Endothelial cell of umbilical vein (primary cell): ENCODE measurements at places on chromosomes 1 and 21. TPM values are rescaled to one million over a fixed set of nuclear protein-coding genes. Genes with fewer than 3 reads are reported as not detected.

Gene S100A7A
- not detected in 2 replicates for total RNA-seq

Gene KLHDC9
- total RNA-seq = 1.1 and 1.4 TPM in 2 replicates

Gene PITHD1
- total RNA-seq = 35.8 and 42.5 TPM in 2 replicates

Gene PGLYRP4
- not detected in 2 replicates for total RNA-seq

Gene CLIC6
- not detected in 2 replicates for total RNA-seq

Gene DPT
- total RNA-seq = not detected in 2 replicates

Gene NPHS2
- not detected in 2 replicates for total RNA-seq

Gene CA6
- total RNA-seq = not detected in 2 replicates

Gene A3GALT2
- not detected in 2 replicates for total RNA-seq

Gene CCDC185
- not detected in 2 replicates for total RNA-seq

Gene ZFP69B
- total RNA-seq = 2.7 and 3.4 TPM in 2 replicates

Gene ARHGEF10L
- 4.3 and 5.2 TPM in 2 replicates for total RNA-seq

Gene FAM151A
- not detected in 2 replicates for total RNA-seq

Gene KRTAP12-1
- not detected in 2 replicates for total RNA-seq

Gene OR2L3
- total RNA-seq = not detected in 2 replicates

Gene DNAJC8
- total RNA-seq = 101 and 106 TPM in 2 replicates

Gene AMY2B
- total RNA-seq = 1.2 and 1.8 TPM in 2 replicates

Gene KISS1
- 1.00 and 3.9 TPM in 2 replicates for total RNA-seq

Gene SMG7
- 42.1 and 47.1 TPM in 2 replicates for total RNA-seq

Gene FCRL6
- total RNA-seq = not detected in 2 replicates

Gene ADAMTSL4
- 0.37 and 0.73 TPM in 2 replicates for total RNA-seq

Gene F13B
- not detected in 2 replicates for total RNA-seq

Gene RHCE
- not detected in 2 replicates for total RNA-seq
